DMS 273 treated with DMSO at 0.1 percent for 48 hours (cell line): ENCODE measurements at places on chromosomes 1 and 21.

DNA sequence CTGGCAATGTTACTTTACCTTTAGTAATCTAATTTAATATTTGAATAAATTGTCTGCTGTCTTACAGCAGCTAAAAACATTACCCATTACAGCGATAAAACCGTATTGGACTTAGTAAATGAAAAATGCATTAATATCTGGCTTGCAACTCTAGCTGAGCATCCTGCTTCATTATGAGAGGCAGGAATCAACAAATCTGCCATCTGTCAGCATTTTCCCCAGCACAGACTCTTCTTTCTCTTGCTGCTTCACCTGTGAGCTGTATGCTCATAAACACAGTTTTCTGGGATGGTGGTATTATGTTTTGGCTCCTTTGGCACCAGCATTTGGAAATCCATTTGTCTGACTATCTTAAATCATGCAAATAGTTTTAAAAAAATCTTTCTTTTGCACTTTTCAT is 487.1 kb downstream of the KCNT2 start:
- DNase-seq, result no peak

GRCh38 chr1:75836528-75837100 is 39.9 kb downstream of the MSH4 start:
- no peak for DNase-seq

- peak; percentile 74 for DNase-seq
Measured at GRCh38 chr1:21022279-21023040, 154.2 kb downstream of the EIF4G3 start.

- no peak for DNase-seq
Measured at GRCh38 chr1:165481820-165482532, 37.0 kb upstream of the RXRG start.

DNA sequence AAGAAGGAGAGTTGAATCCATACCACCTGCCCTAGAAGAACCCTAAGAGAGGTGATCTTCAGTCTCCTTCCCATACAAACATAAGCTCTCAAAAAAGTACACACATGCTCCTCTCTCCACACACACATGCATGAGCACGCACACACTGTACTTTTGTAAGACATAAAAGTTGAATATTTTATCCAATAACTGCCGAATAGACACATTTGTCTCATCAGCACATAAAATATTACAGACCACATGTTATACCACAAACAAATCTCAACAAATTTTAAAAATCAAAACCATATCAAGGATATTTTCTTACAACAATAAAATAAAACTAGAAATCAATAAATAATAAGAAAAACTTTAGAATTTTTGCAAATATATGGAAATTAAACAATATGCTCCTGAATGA is 2.7 kb downstream of the SPRR1A start:
- DNase-seq, result no peak

DNA sequence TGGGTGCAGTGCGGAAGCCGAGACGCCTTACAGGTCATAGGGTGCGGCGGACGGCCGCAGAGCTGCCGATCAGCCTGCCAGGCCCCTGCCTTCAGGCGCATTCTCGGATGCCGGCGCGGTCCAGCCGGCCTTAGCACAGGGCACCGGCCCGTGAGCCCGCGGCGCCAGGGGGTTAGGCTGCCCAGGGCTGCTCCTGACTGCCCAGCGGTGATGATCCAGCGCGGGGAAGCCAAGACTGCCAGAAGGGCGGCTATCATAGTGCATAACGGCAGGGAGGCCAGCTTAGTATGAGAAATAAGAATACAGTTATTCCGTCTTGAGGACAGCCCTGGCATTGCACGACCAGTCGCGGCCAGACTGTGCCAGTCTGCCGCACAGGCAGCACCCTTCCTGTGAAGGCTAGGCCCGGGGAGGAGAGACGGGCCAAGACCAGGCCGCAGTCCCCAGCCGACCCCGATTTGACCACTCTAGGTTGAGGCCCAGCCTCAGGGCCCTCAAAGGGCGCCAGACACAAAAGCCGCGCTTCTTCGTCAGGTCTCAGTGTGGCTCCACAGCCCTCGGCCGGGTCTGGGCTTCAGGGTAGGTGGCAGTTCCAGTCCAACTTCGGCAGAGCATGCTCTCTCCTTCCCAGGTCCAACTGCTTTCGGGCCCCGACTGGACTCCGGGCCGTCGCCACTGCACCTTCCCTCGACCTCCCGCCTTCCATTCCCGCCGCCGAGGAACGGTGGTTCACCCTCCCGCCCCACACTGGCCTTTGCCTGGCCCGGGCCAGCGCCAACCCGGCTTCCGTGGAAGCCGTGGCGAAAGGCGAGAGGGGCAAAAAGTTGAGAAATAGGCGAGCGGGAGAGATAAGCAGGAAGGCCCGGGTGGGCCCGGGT is 829 bp downstream of the ALX3 start:
- DNase-seq, result no peak
